ENCODE measurements at places on chromosomes 11 and 22.
A peak's percentile ranks its signal among the peaks of the same experiment; 100 is the strongest.

- no peak for DNase-seq
Measured at GRCh38 chr11:93623179-93623578, 38.3 kb upstream of the CEP295 start.

DNA sequence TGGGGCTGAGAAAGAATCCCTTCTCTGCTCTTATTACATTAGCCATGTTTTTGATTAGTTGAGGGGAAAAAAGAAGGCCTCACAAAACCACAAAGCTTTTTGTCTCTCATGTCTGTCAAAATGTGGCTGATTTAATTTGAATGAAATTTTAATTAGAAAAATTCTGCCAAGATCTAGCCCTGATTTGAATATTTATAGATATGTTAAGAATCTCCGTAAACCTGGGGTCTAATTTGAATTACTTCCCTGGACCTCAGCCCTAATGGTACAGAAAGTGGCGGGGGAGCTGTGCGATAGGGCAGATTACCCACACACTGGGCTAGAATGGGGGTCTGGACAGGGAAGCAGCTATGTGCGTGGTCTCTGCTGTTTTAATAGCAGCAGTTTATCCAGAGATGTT lies 141.3 kb upstream of the TTC12 start:
- no peak for DNase-seq

GRCh38 chr11:119125821-119126220 lies 4.4 kb downstream of the HINFP start:
- no peak for DNase-seq

DNA sequence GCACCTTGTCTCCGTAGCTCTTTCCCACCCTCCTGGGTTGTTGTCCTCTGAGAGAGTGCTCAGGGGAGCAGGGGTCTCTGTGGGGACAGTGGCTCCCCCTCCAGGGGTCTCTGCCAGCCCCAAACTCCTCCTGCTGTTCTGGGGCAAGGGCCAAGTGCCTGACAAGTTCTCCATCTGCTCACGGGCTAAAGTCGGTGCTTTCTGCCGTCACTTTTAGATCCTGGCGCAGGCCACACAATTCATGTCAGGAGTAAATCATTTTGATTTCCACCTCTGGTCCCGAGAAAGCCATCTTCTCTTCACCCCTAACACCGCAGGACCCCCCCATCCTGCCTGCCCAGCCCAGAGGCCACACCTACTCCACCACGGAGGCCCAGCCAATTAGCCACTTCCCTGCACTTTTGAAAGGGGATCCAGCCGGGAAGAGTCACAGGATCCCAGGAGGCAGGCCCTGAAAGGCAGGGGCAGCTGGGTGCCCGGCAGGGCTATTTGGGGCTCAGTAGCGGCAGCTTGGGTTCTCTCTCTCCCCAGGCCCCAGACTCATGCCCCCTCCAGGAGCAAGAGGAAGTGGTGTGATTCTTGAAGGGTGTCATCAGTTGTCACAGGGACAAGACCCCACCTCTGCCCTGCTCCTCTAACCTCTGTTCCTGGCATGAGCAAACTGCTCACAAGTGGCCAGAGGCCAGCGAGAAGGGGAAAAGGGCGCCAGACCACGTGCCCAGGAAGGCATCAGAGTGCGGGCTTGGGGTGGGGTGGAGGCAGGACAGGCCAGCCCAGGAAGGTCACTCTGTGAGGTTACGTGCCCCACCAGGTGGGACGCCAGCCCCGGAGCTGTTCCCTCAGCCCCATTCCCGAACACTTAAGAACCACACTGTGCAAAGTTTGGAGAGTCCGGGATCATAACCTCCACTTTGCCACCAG lies 1.3 kb downstream of the MACROD1 start:
- DNase-seq: no peak

- peak; percentile 66 for DNase-seq
Measured at GRCh38 chr11:65780770-65781151, at the start of gene AP5B1. Gene AP5B1, minus strand, starts transcription at chr11:65780976. Its CDS starts 385 bp downstream, at chr11:65780591.

Data from T follicular helper cell (primary cell).